ENCODE measurements at places on chromosomes 16 and 17.

GRCh38 chr16:1950559-1950958 lies 3.9 kb downstream of the RPL3L start:
- no peak for DNase-seq

- DNase-seq, result no peak
These were observed 4.2 kb upstream of the CDH1 start for GRCh38 chr16:68732741-68733399.

DNA sequence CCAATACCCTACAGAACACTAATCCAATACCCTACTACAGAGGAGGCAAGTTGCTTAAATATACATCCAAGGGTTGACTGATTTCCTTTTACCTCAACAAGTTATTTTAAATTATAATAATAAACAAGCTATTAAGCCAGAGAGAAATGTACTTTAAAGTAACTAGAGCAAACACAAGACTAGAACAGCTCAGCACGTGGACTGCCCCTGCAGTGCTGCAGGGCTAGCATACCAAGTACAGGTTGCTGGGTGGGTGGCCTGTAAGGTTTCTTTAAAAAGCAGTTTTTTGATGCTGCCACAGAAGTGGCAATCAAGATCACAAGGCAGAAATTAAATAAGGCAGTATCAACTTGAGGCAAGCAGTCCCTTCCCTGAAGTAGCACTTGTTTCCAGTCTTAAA lies 63.5 kb downstream of the PARN start:
- DNase-seq, result no peak

DNA sequence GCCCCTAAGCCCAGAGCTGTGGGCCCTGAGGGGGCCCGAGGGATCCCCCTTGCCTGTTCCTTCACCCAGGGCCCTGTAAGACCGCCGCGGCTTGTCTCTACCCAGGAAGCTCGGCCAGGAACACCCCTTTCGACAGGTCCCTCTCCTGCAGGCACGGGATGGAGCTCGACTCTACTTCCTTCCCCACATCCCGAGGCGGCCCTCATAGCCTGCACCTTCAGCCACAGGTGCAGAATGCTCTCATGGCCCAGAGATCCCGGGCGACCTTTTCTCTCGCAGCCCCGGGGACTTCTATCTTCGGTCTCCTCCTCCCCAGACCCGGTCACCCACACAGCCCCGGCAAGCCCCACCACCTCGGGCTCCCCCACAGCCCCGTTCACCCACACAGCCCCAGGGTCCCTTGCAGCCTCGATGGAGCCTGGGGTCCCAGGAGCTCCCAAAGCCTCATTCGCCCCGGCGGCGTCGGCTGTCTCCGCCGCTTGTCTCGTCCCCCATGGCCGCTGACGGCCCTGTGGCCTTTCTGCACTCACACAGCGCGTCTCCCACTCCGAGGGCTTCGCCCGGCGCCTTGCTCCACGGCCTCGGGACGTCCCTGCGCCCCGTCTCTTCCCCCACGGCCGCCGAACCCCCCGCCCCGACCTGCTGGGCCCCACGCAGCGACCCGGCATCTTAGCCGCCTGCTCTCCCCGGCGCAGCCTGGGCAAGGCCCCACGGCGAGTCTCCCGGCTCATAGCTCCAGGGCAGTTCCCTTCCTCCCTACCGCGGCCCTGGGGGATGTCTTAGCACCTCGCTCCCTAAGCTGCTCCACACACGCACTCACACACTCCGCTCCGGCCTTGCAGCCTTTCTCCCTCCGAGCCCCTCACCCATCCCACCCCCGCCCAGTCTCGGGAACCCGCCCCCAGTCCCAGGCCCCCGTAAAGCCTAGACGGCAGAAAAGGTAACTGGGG lies 650 bp downstream of the KIAA0753 start:
- DNase-seq, result peak; percentile 33

GRCh38 chr17:57909551-57909950 lies 45.7 kb downstream of the CUEDC1 start:
- DNase-seq, result no peak

DNA sequence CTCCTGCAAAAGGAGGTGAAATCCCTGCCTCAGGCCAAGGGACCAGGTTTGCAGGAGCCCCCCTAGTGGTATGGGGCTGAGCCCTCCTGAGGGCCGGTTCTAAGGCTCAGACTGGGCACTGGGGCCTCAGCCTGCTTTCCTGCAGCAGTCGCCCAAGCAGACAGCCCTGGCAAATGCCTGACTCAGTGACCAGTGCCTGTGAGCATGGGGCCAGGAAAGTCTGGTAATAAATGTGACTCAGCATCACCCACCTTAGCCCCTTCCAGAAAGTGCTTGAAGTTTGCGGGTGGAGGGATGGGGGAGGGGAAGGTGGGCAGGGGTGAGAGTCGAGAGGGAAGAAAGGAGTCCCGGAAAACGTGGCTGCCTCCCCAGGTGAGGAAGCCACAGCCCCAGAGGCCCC lies 2.1 kb downstream of the MC1R start:
- no peak for DNase-seq

DNA sequence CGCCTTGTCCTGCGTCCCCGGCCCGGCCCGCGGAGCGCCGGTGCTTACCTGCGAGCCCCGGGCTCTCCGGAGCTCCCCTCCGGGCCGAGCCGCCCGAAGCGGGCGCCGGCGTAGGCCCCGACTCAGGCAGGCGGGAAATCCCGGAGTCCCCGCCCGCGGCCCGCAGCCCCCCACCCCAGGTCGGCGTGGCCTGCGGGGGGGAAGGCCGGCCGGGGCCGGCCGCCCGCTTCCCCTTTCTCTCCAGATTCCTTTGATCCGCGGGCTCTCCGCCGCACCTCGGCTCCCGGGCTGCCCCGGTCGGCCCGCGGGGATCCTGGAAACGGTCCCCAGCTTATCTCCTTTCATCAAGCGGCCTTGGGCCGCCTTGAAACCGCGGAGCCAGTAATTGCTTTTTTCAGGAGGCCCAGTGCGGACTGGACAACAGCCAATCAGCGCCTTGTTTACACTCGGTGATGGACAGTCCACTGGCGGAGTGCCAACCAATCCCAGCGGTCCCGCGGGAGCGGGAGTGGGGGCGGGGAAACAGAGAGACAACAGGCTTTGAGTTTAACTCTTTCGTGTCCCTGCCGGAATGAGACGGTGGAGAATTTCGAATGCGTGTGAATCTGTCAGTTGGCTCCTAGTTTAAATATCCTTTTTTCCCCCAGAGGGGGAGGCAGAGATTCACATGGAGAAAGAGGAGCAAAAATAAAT lies 1.4 kb upstream of the BAHCC1 start:
- DNase-seq, result no peak

DNA sequence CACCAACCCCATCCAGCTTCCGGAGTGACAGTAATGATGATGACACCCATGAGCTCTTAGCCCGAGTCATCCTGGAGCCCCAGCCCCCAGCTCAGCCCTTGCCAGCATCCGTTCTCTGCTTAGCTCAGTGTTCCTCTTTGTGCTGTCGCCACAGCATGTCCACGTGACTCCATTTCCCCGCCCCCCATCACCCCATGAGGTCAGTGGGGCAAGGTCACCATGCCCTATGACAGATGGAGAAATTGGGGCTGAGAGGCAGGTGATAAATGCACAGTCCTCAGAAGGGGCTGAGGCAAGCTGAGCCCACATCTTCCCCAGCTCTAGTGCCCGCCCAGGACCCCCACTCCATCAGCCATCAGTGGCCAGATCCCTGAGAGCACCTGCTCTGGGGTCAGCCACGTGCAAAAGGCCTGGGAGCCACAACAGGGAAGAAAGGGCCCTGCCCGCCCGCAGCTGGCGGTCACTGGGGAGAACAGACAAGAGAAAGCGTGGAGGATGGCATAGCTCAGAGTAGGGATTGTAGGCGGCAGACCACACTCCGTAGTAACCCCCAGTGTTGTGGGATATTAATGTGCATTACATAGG lies 17.1 kb downstream of the ITGB4 start:
- DNase-seq, result no peak

DNA sequence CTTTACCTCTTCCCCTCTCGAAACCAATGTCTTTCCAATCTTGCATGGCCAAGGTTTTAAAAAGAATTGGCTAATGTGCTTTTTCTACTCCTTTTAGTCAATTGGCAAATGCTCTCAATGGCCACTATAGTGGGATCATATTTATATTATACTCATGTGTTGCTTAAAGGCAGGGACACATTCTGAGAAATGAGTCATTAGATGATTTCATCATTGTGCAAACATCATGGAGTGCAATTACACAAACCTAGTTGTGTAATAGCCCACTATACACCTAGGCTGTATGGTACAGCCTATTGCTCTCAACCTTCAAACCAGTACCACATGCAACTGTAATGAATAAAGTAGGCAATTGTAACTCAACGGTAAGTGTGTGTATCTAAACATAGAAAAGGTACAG lies 180.9 kb downstream of the HS3ST3A1 start:
- DNase-seq, result no peak

DNA sequence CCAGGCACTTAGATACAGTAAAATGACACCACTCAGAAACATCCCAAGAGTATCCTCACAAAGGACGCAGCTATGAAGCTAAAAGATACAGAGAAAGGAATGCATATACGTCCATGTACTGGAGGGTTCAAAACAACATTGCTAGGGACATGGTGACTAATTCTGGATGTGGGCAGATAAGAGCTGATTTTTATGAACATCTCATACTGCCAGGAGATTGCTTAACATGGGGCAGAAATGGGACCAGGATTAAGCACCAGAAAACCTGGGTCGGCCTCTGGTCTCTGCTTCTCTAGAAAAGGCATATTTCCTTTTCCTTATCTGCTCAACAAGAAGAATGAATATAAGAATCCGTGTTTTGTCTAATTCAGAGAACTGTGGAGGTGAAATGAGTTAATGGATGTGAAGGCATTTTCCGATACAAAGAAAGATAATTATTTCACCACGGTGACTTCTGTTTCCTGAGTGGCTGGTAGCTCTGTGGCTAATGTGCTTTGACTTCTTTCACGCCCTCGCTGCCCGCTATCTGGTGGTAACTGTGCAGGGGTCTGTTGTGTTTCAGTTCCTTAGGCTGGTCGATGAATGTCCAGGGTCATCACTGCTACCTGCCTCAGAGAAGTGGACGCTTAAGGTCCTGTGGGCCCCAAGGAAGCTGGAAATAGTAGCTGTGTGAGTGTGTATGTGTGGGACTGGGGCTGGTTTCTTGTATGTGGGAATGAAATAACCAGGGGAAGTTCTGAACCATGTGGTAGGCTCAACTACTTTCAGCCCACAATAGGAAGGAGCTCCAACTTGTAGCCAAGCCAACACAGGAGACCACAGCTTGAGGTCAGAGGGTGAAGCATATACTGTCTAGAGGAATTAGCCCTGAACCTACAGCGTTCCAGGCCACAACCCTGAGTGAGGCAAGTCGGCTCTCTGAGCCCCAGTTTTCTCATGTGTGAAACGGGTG lies 15.8 kb upstream of the CCL5 start:
- DNase-seq, result no peak

GRCh38 chr16:63461248-63461841 lies 1425.1 kb upstream of the CDH8 start:
- DNase-seq, result no peak

- peak; percentile 83 for DNase-seq
These were observed 44.8 kb downstream of the PITPNC1 start for GRCh38 chr17:67421869-67422273.

- no peak for DNase-seq
These were observed 107.9 kb upstream of the ZNF469 start for GRCh38 chr16:88274847-88275246.

DNA sequence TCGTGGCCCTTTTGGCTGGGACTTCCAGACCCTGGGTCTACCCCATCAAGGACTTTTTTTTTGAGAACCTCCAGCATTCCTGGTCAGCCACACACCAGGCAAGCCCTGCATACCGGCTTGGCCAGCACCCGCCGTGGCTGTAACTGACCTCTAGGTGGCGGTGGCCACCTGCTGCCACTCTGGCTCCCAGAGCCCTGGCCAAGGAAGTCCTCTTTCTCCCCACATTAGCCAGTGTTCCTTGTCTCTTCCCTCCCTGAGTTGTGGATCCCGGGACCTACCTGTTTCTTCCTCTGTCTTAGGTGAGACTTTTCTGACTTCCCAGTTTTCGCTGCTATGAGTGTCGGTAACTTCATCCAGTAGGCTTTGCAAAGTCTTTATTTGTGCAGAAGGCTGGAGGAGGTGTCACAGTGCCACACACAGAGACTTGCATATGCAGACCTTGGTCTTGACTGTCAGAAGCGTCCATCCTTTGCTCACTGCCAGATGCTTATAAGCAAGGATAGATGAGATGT lies 348.3 kb downstream of the CPPED1 start:
- DNase-seq, result peak; percentile 6

DNA sequence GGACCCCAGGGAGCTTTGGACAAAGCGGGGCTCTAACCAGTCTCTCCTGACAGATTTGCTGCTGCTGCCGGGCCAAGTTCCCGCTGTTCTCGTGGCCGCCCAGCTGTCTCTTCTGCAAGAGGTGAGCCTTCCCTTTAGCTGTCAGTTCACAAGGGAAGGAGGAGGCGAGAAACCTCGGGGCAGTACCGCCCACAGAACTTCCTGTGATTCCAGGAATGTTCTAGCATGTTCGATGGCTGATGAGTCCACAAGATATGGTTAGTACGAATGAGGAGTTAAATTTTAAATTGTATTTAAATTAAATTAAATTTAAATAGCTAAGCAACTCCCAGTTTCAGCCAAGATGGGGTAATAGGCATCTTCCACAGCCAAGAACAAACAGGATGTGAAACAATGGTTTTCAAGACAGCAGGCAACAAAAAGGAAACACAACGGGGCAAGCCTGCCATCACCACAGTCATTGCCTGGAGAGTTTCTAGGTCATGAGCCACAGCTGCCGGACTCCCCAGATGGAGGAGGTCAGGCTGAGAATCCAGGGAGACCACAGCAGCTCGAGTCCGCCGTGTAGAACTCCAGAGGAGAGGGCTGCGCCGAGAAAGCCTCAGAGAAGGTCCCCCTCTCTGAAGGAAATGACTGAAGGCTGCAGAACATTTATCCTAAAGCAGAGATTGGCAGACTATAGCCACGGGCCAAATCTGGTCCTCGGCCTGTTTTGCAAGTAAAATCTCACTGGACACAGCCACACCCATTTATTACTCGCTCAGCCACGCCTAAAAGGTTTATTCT lies 9.5 kb upstream of the TCF25 start:
- no peak for DNase-seq

GRCh38 chr16:104355-104754 lies 26.3 kb downstream of the MPG start:
- no peak for DNase-seq

GRCh38 chr17:41665566-41666236 lies 23.0 kb upstream of the EIF1 start:
- peak; percentile 89 for DNase-seq

DNA sequence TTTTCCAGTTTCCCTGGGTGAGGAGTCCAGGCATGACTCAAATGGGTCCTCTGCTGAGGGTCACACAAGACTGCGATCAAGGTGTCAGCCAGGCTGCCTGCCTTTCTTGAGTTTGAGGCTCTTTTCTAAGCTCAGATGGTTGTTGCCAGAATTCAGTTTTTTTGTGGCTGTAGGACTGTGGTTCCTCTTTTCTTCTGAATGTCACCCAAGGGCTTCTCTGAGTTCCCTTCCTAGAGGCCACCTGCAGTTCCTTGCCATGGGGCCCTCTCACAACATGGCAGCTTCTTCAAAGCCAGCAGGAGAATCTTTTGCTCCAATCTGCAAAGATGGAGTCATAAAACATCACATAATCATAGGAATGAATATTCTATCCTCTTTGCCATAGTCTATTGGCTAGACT lies 17.5 kb downstream of the LIMD2 start:
- DNase-seq, result no peak

DNA sequence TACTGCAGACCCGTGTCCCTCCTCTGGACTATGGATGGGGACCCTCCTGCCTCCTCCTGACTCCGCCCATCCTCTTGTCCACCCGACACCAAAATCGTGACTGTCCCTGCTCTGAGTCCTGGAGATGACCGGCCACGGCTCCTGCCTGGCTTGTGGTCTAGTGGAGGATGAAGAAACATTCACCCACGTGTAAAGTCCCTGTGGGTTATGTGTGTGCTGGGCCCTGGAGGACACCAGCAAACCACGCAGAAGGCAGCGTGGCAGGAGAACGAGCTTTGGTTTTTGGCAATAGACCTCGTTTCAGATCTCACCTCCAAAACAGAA lies 11.9 kb downstream of the SPNS2 start:
- DNase-seq, result no peak

Measured in naive thymus-derived CD8-positive, alpha-beta T cell (primary cell).